NCI-H526 treated with DMSO at 0.1 percent for 48 hours (cell line): ENCODE measurements at places on chromosomes 11 and 22.

DNA sequence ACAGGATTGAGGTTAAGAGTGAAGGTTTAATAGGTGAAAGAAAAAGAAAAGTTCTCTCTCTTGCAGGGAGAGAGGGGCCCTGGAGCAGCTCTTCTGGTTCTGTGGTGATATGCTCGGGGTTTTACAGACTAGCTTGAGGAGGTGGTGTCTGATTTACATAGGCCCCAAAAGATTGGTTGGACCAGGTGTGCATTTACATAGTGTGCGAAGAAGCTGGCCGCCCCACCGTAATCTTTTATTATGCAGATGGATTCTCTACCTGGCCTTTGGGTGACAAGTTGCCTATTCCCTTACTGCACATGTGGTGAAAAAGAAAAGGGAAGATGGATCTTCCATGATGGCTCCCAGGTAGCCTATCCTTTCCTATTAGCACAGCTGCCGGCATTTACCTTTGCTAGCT is 219.9 kb upstream of the GRIA4 start:
- DNase-seq, result peak; percentile 39

GRCh38 chr11:113023228-113023627 is 62.0 kb downstream of the NCAM1 start:
- DNase-seq, result no peak

- DNase-seq, result no peak
Measured at GRCh38 chr11:104432981-104433380, 269.0 kb upstream of the PDGFD start.

GRCh38 chr11:84608837-84609196 is 1018.3 kb downstream of the DLG2 start:
- DNase-seq, result no peak

- DNase-seq, result no peak
Measured at GRCh38 chr11:128867277-128867676, at the start of gene KCNJ1. TSS of gene KCNJ1 (minus strand) at chr11:128867296. CDS start at chr11:128840243, 27,053 bp downstream.

- DNase-seq, result no peak
Measured at GRCh38 chr11:1894759-1895158, 3.1 kb upstream of the PRR33 start.

DNA sequence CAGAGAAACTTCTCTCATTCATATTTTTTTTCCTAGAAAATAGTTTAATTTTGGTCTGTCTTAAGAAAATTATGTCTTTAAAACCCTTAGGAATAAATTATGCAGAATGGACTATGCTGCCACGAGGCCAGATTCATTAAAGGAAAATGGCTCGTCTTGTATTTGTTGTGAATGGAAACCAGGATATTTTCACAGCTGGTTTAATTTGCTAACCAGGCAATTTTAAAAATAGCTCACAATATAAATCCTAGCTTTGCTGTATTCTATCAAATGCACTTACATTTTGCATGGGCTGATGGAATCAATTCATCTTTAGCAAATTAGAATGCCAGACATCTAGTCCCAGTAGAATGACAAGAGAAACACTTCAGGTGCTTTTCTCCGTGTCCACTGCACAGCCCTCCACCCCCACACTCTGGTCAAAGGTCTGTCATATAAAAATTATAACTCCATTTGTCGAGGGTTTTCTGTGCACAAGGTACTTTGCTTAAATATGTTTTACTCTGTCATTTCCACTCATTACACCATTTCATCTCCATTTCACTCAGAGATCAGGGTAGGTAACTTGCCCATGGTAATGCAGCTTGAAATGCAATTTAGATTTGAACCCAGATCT is 20.3 kb upstream of the TNRC6B start:
- no peak for DNase-seq
